Large intestine (tissue), 12 donors: ENCODE measurements at places on chromosomes 16 and 17. TPM values are rescaled to one million over a fixed set of nuclear protein-coding genes. Genes with fewer than 3 reads are reported as not detected.
A peak's percentile ranks its signal among the peaks of the same experiment; 100 is the strongest.

Gene ADORA2B
- 4.4 TPM for polyA plus RNA-seq

GRCh38 chr16:56246051-56246817 lies 54.9 kb downstream of the GNAO1 start:
- DNase-seq = no peak

DNA sequence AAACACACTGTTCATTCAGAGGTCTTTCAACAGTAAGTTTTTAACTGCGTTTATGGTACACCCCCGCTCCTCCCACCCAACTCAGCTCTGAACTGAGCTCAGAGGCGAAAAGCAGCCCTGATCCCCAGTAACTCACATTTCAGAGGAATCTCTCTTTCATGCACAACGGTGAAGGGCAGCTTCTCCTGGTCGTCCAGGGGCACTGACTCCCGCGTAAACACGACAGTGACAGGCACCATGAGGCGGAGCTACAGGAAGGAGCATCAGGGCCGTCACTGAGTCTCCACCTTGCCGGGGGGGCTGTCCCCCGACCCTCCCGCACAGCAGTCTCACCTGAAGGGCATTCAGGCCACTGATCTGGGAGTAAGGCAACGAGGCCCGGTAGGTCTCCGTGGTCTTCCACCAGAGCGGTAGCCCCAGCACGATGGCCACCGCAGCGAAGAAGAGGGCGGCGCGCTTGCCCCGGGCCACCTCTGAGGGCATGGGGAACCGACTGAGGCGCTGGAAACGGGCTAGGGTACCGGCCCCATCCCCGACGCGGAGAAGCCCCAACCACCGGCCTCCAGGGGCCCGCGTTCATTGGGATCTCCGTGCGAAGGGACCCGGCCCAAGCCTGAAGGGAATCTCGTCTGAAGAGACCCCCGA lies 486 bp downstream of the PIGS start:
- peak; percentile 47 for DNase-seq

- no peak for DNase-seq
These were observed 98.3 kb downstream of the RPGRIP1L start for GRCh38 chr16:53605356-53605755.

Gene GEMIN4
- polyA plus RNA-seq = 18.4 TPM

DNA sequence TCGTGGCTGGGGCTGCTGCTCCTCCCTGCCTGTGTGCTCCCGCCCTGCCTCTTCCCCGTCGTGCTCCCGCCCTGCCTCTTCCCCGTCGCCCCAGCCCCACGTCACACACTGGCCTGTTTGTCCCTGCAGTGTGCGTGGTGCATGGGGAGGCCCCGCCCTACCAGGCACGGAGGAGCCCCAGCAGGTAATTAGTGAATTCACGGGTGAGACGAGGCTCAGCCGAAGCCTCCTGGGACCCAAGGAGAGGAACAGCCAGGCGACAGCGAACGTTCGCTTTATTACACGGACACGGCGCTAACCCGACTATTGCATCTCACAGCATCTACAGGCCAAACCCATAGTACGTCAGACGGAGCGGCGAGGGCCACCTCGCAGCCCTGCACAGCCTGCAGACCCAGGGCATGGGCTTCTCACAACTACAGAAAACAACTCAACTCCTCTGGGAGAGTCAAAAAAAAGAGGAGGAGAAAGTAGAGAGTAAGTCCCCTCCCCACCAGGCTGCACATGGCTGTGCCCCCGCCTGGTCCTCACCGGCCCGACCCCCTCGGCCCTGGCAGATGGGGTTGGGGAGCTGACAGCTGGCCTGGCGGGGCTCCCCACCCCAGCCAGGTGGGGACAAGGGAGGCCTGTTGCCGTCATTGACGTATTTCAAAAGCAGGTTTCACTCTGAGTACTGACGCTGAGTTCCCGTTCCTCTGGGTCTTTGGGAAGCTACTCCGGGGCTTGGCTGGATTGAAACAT lies 4.3 kb upstream of the PABPN1L start:
- no peak for DNase-seq

- DNase-seq = no peak
These were observed 24.1 kb downstream of the PSMD7 start for GRCh38 chr16:74320707-74321106.
